ENCODE measurements at places on chromosomes 12 and 14. TPM values are rescaled to one million over a fixed set of nuclear protein-coding genes. Genes with fewer than 3 reads are reported as not detected.
A peak's percentile ranks its signal among the peaks of the same experiment; 100 is the strongest.

The TAS2R7 gene
- not detected for total RNA-seq

DNA sequence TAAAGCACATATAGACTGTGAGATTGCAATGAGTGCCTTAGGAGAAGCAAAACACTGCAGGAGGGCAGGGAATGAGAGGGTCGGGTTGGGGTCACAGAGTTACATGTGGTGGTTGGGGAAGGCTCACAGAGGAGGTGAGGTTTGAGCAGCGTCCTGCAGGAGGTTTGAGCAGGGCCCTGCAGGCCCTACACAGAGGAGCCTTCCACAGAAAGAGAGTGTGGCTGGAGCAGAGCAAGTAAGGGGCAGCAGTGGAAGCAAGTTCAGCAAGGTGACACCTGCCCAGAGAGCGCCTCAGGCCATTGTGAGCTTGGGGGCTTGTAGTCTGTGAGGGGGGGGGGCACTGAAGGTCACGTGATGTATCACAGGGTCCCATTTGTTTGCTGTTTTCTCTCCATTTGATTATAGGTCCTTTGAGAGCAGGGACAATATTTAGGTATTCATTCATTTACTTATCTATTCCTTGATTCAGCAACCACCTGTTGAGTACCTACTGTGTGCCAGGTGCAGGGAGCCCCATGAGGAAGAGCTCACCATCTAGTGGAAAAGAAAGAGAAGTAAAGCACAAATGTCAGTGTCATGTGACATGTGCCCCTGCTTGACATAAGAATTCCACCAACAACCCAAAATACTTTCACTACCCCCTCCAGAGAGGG lies 56.6 kb downstream of the GALNT16 start:
- no peak for DNase-seq

The TRIM9 gene
- total RNA-seq: 2.3 TPM

- no peak for DNase-seq
Observed at GRCh38 chr12:85741046-85741445, 95.2 kb downstream of the RASSF9 start.

GRCh38 chr12:31120392-31121008 lies 46.8 kb downstream of the DDX11 start:
- DNase-seq: no peak

The INHBE gene
- not detected for total RNA-seq

The FOXG1 gene
- not detected for total RNA-seq

GRCh38 chr14:74263921-74264320 lies 24.7 kb downstream of the VSX2 start:
- DNase-seq: no peak

The LUM gene
- total RNA-seq: not detected

DNA sequence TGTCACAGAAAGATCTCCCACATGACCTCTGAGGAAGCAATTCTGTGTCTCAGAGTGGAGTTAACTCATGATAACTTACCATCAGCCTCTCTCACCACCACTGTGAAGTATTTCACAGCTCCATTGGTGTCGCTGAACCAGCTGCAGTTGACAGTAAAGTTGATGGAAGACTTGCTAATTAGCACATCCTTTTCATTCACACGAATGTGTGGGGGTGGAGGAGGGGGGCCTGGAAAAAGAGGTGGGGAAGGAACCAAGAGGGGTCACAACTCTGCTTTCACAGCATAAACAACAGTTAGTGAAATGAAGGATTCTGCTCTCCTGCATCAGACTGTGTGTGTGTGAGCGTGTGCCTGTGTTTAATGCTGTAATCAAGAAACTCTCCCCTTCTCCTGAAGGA lies 82.1 kb downstream of the PTPRB start:
- no peak for DNase-seq

DNA sequence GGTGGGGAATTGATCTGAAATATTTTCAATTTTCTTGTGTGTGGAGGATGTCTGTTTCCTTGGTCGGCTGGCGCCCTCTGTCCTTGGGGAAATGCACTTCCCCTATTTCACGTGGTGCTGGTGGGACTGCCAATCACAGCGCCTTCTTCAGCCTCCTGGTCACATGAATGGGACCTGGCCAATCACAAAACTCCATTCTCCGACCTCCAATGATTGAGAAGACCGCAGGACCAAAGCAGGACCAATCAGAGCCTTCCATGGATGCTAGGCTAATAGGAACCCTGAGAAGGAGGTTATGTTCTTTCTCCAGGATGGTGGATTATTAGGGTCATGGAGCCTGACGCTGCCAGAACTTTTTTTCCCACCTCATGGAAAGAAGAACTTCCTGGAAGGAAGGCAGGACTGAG lies 188.7 kb downstream of the TTC8 start:
- DNase-seq: no peak

The MYF6 gene
- not detected for total RNA-seq

The SARNP gene
- 218 TPM for total RNA-seq

DNA sequence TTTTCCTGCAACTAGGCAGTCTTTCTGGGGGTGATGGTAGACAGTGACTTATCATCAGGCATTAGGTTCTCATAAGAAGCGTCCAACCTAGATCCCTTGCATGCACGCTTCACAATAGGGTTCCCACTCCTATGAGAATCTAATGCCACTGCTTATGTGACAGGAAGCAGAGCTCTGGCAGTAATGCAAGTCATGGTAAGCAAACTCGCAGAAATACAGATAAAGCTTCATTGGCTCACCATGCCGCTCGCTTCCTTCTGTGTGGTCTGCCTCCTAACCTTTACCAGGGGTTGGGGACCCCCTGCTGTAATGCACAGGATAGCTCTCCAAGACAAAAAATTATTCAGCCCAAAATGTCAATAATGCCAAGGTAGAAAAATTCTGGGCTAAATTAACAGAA lies 864.2 kb downstream of the TRHDE start:
- DNase-seq: no peak

DNA sequence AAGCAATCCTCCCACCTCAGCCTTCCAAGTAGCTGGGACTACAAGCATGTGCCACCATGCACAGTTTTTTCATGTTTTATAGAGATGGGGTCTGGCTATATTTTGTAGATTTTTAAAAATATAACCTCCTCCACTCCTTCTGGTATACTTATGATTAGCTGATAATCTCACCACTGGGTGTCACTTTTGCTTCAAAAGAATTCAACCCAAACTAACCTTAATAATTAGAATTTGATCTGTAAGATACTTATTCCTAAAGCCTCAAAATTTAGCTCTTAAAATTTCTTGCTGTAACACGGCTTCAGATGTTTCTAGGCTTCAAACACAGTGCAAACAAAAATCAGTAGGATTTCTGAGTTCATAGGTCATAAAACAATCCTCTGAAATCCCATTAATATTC lies 130.3 kb downstream of the CEP83 start:
- DNase-seq: no peak

The WNT1 gene
- total RNA-seq: not detected

DNA sequence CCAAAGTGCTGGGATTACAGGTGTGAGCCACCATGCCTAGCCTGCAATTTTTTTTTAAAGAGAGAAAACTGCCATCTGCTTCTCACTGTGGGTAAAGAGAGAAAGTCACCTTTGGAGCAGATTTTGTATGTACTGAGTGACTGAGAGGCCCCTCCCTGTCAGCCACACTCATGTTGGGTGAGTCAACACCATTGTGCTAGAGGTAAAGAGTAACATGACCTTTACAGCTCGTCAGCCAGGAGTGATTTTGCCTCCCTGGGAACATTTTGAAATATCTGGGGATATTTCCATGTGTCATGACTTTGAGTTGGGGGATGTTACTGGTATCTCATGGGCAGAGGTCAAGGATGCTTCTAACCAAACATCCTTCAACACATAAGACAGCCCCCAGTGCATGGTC lies 115.2 kb downstream of the KSR2 start:
- DNase-seq: peak; percentile 81

DNA sequence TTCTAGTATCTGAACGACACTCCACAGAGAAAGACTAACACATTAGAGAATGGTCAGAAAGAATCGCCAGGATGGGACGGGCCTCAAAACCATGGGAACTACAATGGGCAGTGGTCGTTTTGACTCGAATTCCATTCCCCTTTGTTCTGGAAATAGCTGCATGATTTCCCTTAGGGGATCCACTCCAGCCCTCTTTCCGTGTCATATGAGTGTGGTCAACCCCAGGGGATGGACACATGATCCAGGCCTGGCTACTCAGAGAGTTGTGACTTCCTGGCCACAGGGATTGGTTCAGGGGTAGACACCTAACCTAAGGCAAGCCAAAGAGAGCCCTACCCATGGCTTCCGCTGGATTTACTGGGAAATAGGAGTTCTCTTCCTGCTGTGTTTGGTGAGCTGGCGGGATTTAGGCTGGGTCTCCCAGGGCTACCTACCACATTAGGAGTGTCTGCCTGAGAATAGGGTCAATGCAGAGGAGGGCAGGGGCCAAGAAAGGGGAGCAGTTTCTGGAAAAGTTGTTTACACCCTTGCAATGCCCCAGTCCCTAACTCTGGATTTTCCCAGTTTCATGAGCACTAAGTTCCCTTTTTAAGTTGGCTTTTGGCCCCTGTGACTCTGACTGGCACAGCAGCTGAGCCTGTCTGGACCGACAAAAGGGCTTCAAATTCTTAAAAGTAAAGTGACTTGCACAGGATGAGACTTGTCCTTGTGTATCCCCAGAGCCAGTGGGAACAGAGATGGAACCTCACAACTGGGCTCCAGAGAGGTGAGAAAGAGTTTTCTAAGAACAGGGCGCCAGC lies 28.1 kb upstream of the GPATCH2L start:
- no peak for DNase-seq

- peak; percentile 62 for DNase-seq
Observed at GRCh38 chr12:70590051-70590450, 47.2 kb downstream of the PTPRB start.

The ARF6 gene
- total RNA-seq: 52.6 TPM

DNA sequence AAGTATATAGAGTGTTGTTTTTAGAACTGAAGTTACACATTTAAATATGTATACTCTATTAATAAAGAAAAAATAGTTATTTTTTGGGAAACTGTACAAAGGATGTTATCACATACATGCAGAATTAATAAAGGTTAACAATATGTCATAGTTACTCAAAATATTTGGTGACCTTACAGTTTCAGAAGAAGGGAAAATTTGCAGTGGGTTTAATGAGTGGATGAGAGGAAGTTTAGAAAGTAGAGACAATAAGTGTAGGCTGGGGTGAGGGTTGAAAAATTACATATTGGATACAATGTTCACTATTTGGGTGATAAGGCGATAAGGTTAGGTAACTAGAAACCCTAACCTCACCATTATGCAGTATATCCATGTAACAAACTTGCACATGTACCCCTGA lies 13.5 kb downstream of the WNK1 start:
- no peak for DNase-seq

GRCh38 chr12:23722655-23723054 lies 226.8 kb downstream of the SOX5 start:
- DNase-seq: no peak

GRCh38 chr14:21066882-21067502 lies 3.1 kb upstream of the ARHGEF40 start:
- DNase-seq: no peak

The GPRC5D gene
- not detected for total RNA-seq

The ANKRD33 gene
- total RNA-seq: not detected

- no peak for DNase-seq
Observed at GRCh38 chr14:25943329-25943728, 654.5 kb downstream of the NOVA1 start.

DNA sequence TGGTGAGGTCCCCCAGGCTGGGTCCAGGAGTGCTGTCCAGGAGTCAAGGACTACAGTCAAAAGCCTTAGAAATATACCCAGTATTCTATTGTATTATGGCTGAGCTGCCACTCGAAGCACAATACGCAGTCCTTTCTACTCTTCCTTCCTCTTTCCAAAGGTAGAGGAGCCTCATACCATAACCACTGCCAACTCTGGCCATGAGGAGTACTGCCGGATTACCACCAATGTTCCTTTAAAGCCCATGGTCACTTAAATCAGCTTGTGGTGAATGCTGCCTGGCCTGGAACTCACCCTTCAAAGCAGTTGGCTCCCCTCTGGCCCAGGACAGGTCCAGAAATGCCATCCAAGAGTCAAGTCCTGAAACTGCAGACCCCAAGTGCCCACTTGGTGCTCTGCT lies 425.4 kb downstream of the SLC16A7 start:
- DNase-seq: no peak

DNA sequence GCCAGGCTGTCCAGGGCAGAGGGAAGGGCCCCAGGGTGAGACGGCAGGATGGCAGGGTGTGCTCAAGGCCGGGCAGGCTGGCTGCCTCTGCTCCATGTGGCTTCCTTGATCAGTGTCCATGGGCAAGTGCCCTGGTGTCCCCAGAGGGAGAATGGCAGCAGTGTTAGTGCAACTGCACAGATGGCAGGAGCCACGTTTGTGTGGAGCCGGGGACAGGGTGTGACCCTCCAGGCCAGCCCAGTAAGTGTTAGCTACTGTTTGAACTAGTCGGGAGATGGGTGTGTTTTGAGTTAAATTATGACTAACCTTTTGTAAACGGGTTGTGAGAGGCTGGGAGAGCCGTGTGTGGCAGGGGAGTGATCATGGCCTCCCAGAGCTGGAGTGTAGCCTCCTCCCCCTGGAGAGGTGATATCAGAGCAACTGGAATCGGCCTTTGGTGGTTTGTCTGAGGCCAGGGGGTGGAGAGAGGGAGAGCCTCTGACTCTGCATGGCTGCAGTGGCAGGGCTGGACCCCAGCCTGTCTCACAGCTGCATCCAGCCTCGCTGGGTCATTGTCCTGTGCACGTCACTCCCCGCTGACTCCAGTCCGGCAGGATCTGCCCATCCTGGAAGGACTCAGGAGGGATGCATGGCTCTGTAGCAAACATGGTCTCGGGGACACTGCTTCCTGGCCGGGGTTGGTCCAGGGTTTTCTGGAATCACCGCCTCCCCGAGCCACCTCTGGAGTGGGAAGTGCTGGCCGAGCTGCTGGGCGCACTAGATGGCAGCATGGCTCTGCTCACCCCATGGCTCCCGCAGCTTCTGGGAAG lies 27.8 kb downstream of the AACS start:
- peak; percentile 94 for DNase-seq

DNA sequence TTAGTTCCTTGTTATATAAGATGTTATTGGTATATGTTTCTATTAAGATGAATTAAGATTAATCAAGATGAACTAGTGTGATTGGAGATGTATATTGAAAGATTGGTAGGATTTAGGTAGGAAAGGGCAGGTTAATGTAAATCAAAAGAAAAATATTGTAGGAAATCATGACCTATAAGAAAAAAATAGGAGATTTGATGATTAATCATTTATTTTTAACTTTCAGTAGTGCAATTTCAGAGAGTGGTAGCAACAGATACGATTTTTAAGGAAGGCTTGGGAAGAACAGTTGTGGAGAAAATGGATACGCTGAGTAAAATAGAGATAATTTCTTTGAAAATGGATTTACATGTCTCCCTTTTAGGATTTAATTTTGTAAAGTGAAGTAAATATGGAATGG lies 73.7 kb downstream of the MON2 start:
- DNase-seq: no peak

GRCh38 chr12:30796313-30796780 lies 41.6 kb upstream of the CAPRIN2 start:
- DNase-seq: no peak

- no peak for DNase-seq
Observed at GRCh38 chr12:81077329-81077685, 572 bp upstream of the ACSS3 start.

The INSM2 gene
- total RNA-seq: not detected

The ZNF891 gene
- total RNA-seq: 0.52 TPM

The TNS2 gene
- total RNA-seq: 5.1 TPM

The SMCO2 gene
- not detected for total RNA-seq

The RAB15 gene
- 2.9 TPM for total RNA-seq

Measured in Caki2 (cell line).